Activated T-helper 17 cell treated with anti-CD3 and anti-CD28 coated beads, Interleukin-2, amount 50 U/mL, for 72 hours (primary cell): ENCODE measurements at places on chromosomes 3 and 15. TPM values are rescaled to one million over a fixed set of nuclear protein-coding genes. Genes with fewer than 3 reads are reported as not detected.
A peak's percentile ranks its signal among the peaks of the same experiment; 100 is the strongest.

- no peak for ATAC-seq
Observed at GRCh38 chr15:33458421-33458820, 147.7 kb downstream of the RYR3 start.

Gene LRRC34
- total RNA-seq: 1.4 TPM

GRCh38 chr15:64687688-64688087, 87.7 kb downstream of the RBPMS2 start:
- no peak for ATAC-seq

Gene TMEM207
- not detected for total RNA-seq

DNA sequence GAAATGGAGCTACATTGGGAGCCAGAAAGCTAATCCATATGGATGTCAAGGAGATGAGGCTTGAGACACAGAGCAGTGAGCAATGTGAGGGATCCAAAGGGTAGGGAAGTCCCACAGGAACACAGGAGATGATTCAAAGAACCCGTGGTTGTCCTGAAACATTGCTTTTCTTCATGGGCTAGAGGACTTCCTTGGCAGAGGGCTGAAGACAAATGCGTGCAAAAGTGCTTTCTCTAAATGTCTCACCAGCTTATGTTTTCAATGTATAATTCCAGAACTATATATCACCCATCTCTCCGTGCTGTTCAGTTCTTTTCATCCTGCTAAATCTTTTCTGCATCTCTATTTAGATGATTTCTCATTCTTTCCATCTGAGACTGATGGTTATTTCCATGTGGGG, 46.0 kb upstream of the GOLGA8A start:
- ATAC-seq: peak; percentile 93

DNA sequence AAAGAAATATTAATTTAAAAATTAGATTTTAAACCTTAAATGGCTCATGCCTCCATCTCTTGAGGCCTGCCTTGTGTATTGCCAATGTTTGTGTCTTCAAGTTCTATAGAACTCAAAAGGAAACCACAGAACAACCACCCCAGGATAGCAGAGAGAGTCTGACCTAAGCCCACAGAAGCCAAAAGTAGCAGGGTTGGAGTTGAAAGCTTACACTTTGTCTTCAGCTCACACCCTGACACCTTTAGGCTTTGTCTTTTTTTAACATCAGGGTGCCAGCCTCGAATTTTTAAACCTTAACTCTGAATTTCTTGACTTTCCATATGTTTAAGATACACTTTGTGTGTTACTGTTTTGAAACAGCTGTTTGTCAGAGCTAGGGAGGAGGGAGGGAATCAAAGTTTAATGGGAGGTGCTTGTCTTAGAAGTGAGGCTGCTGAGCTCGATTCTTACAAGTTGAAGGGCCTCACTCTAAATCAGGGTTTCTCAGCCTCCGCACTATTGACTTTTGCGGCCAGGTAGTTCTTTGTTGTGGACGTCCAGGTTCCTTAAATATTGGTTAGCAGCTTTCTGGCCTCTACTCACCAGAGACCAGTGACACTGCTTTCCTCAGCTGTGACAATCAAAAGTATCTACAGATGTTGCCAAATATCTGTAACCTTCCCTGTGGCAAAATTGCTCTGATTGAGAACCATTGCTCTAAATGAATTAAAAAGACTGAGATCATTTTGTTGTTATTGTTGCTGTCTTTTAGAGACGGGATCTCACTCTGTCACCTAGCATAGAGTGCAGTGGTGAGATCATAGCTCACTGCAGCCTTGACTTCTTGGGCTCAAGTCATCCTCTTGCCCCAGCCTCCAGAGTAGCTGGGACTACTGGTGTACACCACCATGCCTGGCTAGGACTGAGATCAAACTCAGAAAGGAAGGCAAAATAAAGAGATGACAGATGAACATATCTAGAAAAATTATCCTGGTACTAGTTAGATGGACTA, 139.2 kb upstream of the EOMES start:
- peak; percentile 72 for ATAC-seq

Gene SAMMSON
- not detected for total RNA-seq

DNA sequence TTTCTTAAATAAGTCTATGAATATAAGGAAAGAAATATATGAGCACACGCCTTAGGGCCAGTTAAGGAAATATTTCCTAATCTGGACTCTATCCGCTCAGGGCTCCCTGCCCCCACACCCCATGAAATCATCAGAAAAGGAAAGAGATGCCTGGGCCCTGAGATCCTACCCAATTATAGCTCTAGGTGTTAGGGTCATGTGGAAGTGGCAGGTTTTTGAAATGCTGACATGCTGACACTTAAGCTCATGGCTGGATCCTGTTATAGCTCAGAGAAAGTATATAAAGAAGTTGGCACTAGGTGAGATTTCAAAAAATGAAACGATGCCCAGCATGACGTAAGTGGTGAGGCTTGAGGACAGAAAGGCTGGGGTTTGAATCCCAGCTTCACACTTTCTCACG, 43.5 kb upstream of the AKAP13 start:
- no peak for ATAC-seq

- peak; percentile 48 for ATAC-seq
Observed at GRCh38 chr3:66378256-66378655, 122.6 kb downstream of the LRIG1 start.

- no peak for ATAC-seq
Observed at GRCh38 chr15:53520996-53521395, 238.5 kb downstream of the WDR72 start.

Gene DUSP7
- total RNA-seq: 25.1 TPM

DNA sequence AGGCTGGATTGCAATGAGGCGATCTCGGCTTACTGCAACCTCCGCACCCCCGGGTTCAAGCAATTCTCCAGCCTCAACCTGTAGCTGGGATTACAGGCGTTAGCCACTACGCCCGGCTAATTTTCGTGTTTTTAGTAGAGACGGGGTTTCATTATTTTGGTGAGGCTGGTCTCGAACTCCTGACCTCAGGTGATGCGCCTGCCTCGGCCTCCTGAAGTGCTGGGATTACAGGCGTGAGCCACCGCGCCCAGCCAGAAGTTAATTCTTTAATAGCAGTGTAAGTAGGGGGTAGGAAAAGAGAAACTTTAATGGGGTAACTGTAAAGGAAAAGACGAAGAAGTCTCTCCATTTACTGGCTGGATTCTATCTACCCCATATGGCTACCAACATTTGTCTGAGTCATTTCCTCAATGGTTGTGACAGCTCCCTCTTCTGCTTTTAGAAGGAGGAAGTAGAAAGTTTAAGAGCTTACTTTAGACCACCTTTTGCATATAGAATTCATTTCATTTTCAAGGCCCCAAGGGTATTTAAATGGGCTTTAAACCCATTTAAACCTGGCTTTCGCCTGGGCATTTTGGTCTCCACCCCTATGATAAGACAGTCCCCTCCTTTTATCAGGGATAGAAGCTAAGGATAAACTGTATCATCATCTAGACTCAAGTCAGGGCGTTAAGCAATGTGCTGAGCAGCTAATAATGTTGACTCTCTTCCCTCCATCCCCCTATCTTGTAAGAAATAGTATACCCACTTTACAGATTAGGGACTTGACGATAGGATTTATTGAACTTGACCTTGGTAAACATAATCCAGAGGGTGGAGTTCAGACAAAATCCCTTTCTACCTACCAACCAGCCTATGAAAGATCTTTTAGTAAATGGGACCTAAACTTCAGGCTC, 1.1 kb upstream of the CDV3 start:
- ATAC-seq: no peak

GRCh38 chr15:56953790-56954189, 35.3 kb downstream of the TCF12 start:
- no peak for ATAC-seq

Gene MORC1
- total RNA-seq: not detected

DNA sequence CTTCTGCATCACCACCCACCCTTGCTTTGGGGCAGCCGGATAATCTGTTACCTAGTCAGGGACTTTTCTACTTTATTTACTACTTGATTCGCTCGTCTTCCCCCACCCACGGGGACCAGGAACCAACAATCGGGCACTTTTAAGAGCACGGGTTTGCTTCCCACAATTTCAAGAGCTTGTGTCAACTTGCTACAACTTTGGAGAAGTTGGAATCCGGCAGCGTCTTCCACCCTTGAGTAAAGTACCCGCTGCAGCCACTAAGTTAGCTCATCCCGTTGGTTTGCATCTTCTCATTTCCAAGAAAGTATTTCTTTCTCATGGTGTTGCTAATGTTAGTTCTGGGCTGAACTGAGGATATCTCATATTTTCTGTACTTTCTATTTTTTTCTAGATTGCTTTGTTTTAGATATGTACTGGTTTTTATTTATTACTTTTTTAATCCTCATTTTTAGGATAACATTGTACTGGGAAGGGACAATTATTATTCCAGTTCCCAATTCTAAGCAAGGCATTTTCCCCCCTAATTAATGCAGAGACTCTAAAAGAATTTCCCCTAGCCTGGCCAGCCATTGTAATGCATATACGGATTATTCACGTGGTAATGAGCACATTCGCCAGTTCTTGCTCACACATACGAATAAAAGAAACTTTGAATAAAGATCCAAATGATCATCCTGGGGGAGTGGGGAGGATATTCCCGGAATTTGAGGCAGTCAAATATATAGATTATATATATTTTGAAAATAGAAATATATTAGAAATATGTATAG, 4.0 kb downstream of the SOX2 start:
- no peak for ATAC-seq

DNA sequence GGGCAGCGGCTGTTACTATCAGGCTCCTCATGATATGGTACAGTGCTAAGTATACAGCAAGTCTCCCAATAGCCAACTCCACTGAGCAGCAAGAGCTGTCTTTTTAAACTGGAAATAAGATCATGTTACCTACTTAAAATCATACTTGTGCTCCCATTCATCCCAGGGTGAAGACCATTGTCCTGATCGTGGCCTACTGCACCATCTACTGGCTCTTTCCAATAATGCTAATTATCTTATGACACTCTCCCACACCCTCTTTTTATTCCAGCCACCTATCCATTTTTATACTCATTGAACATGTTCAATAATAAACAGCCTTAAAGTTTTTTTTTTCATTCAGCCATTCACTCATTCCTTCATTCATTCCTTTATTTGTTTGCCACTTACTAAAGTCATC, 117.7 kb downstream of the GBE1 start:
- ATAC-seq: no peak

DNA sequence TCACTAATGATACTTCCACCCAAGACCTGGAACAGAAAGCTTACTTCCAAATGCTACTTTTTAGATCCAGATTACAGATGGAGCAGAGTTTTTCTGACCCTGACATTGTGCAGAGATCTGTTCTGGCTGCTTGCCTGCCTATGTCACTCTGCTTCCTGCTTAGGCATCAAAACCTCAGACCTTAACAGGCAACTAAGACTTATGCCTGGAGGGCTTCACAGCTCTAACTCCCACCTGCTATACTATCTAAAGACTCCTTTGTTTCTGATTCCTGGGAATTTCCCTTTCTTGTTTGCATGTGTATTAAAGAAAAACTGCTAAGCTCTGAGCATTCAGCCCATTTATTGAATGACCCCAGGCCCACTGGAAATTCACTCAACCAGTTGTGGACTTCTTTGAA, 157.4 kb upstream of the NPHP3 start:
- no peak for ATAC-seq

DNA sequence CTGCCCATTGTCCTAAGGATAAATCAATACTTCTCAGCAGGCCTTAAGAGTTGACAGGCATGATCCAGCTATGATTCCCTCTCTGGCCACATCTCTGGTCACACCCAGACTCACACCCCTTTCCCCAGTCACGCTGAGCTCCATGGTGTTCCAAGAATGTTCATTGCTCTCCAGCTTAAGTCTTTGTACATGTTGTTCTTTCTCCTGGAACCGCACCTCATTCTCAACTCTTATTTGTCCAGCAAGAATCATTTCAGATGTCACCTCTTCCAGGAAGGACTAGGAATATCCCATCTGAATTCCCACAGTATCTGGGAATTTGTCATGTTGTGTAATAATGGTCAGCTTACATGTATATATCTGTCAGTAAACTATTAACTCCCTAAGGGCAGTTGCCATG, 118.3 kb upstream of the GALNT15 start:
- no peak for ATAC-seq

Gene INSYN1
- total RNA-seq: not detected

Gene PARP15
- total RNA-seq: 17.6 TPM

- no peak for ATAC-seq
Observed at GRCh38 chr3:61761694-61762430, 200.5 kb downstream of the PTPRG start.

DNA sequence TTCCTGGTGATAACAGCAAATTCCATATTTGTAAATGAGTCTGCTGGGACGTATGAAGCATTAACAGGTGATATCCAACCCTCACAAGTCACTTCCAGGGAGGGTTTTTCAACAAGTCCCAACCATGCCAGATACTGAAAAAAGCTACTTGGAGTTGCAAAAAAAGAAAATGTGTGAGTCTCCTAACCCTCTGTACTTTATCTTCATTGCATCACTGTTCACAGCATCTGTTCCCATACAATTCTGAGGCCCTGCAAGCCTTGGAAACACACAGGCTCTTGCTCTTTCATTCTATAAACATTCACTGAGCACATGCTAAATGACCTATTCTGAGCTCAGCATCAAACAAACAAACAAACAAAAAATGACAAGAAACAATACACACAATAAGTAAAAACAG, 120.8 kb downstream of the RFTN1 start:
- ATAC-seq: no peak

Gene CKMT1A
- total RNA-seq: not detected

GRCh38 chr3:152287898-152288576, 19.3 kb downstream of the MBNL1 start:
- no peak for ATAC-seq

- no peak for ATAC-seq
Observed at GRCh38 chr3:14274999-14275961, 96.7 kb downstream of the LSM3 start.

Gene TMEM158
- not detected for total RNA-seq

Gene CD276
- 2.6 TPM for total RNA-seq

DNA sequence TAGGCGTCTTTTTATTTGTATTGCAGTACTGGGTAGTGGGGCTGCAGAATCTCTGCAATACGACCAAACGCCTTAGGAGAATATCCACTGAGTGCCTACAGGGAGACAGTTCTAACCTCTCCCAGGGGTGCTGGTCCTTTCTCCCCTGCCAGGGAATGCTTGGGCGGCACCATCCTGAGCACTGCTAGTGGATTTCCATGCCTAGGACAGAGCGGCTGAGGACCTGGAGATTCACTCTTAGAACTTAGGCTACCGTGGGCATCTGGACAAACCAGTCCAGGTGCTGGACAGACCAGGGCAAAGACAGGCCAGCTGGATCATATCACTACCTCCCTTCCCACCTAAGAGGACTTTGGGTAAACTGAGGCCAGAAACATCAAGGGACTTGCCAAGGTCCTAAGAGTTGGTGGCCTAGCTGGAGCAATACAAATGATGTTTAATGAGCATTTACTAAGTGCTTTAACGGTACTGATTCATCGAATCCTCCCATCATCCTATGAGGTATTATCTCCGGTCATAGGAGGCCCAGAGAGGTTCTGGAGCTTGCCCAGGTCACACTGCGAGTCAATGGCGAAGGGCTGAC, 902 bp downstream of the TMEM44 start:
- ATAC-seq: peak; percentile 21

Gene COL6A5
- total RNA-seq: not detected
